Kidney glomerular epithelial cell (primary cell): ENCODE measurements at places on chromosomes 7 and 10.

DNA sequence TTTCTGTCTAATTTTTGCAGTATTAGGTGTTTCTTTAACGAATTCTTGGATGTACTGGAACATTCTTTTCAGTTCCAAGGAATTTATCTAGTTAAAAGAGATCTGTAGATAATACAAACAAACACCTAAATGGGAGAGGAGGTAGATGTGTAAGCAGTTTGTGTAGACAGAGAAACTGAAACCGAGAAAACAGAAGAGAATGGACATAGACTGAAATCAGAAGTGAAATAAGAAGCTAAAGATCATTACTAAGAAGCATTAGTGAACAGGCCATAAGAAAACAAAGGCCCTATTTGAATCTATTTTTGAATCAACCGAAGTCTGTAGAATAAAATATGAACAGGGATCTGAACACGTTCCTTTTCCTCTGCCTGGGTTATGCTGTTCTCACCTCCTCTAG is 26.5 kb upstream of the TMEM229A start:
- no peak for DNase-seq

- DNase-seq: no peak
Observed at GRCh38 chr7:158252837-158253669, 334.6 kb downstream of the PTPRN2 start.

DNA sequence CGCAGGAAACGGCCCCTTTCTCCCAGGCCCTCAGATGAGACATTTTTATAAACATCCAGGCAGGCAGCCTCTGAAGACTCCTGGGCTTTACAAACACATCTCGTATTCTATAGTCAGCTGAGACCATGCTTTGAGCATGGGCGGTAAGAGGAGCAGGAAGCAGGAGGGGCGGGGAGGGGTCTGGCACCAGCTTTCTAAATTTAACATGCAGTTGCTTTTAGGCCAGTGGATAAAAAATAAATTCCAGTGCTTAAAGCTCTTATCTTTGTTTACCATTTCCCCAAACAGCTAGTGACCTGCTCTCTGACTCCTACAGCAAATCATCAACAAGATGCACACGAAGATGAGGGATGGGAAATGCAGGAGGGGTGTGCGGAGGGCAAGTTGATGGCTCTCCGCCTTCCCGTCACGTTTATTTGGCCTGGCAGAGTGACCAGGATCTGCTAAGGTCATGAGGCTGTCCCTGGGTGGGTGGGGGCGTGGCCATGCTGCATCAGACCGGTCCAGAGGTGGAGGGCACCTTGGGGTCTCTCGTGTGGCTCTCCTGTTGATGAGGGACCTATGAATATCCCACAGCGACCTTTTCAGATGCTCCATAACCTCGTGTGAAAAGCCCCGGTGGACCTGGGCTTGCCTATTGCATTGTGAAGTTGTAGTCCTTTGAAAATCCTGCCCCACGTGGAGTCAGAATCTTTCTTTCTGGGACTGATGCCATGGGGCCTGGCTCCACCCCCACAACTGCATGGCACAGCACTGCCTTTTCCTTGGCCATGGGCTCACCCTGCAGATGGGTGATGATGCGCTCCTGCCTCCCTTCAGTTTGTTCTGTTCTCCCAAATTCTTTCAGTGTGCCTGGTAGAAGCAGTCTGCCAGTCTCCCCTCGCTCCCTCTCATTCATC is 67.5 kb downstream of the PARP12 start:
- DNase-seq: no peak

DNA sequence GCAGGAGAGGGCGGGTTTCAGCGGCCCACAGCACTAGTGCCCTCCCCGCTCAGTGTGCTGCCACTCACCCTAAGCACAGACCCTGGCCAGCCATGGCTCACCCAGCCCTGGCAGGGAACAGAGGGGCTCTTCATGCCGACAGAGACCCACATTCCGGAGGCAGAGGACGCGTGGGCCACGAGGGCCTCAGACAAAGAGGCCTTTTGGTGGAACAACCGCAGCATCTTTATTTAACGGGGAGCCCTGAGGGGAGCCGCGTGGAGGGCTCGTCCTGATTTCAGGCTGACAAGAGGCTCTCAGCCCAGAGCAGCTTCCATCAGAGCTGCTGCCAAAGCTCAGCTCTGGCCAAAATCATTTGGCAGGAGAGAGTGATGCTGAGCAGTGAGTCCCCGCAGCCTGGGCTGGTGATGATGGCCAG is 127.8 kb downstream of the SH3PXD2A start:
- no peak for DNase-seq

DNA sequence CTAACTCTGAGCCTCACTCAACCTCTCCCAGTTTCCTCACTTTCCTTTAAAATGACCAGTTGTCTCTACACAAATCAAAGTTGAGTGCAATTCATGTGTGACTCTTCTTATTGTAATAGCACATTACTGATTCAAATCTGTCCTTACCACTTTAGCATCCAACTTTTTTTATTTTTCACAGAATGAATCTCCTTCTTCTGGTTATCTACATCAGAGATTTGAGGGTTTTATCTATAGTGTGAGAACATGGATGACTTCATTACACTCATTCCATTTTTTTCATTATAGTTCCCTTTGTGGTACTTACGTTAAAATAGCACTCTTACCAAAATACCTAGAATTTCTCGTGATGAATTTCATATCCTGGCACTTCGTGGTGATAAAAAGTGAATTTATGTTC is 43.3 kb downstream of the RTKN2 start:
- DNase-seq: no peak

DNA sequence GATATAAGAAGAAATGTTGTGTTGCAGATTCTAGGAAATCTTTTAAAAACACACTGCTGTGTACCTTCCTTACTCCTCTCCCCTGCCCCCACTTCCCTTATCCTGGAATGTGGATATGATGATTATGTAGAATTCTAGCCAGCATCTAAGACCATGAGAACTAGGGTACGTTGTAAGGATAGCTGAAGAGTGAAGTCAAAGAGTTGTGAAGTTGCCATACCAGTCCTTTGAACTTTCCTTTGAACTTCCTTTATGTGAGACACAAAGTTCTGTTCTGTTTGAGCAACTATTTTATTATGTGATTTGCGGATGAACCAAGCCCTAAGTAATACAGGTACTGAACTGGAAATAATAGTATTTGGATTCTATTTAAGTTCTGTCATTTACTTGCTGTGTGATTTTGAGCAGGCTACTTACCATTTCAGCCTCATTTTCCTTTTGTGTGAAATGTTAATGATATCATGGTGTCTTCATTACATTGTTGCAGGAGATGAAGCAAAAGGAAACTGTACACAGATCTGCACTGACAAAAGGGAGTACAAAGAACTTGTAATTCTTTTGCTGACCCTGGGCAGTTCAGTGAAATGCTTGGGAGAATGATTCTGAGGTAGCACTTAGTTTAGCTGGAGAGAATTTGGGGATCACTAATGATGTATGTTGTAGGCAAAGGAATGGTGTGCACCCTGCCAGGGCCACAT is 31.4 kb downstream of the RPA3 start:
- no peak for DNase-seq

DNA sequence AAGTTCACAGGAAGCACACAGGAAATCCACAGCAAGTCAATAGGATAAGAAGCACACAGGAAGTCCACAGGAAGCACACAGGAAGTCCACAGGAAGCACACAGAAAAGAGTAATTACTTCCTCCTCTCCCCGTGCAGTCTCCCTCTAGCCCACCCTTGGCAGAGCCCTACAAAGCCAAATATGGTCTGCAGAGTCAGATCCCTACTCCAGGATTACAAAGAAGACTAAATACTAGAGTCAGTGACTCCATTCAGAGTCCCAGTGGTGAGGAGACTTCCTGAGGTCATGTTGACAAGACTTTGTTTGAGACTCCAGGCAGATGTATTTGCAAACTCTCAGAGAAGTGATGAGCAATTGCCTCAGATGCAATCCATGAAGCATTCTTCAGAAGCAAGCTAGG is 398.6 kb upstream of the AUTS2 start:
- no peak for DNase-seq

DNA sequence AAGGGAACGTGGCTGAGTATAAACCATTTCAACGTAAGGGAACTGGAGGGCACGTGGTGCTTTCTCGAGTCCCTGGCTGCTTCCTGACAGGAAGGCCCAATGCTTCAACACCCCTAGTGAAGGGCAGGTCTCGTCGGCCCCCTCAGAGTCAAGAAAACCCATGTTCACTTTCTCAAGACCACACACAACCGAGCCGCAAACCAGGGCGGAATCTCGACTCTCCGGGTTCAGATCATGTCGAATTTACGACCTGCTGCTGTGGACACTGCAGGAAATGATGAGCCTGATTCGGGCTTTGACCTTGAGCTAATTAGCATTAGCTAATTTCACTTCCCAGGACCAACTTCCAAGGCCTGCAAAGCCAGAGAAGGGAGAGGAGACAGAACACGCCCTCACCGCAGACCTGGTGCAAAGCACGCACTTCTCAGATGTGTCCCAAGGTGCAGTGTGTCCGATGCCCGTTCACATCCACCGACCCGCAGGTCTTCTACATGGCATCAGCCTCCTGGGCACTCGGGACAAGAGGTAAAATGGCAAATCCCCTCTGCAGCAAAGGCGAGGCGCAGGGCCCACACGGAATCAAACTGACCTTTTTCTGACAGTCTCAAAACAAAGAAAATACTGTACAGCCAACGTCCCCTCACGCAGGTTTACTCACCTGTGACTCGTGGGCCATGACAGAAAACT is 94.7 kb downstream of the DIP2C start:
- no peak for DNase-seq

DNA sequence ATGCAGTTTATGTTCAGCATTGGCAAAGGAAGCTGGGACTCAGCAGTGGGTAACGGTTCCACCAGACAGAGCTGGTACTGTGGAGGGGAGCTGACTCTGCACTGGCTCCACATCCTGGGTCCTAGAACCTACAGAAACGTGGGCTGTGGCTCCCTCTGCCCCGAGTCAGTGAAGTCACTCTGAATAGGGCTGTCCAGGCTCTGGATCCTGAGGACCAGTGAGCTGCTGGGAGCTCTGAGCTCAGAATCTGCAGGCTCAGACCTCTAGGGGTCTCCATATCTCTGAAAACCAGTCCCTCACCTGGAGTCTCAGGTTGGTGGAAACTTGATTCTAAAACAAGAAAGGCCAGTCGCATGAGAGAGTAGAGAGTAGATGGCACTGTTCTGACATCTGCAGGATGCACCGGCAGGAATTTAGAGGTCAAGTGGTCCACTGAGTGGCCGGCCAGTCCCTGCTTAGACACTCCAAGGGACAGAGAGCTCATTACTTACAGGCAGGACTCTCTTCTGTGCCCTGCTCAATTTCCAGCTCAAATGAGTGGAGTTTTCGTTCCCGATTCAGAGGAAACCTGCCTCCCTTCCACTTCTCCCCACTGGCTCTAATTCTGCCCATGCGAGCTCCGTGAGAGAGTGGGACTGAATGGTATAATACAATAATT is 18.6 kb downstream of the NPFFR1 start:
- DNase-seq: peak; percentile 14

- no peak for DNase-seq
Observed at GRCh38 chr7:118194571-118194970, 10.6 kb downstream of the LSM8 start.

DNA sequence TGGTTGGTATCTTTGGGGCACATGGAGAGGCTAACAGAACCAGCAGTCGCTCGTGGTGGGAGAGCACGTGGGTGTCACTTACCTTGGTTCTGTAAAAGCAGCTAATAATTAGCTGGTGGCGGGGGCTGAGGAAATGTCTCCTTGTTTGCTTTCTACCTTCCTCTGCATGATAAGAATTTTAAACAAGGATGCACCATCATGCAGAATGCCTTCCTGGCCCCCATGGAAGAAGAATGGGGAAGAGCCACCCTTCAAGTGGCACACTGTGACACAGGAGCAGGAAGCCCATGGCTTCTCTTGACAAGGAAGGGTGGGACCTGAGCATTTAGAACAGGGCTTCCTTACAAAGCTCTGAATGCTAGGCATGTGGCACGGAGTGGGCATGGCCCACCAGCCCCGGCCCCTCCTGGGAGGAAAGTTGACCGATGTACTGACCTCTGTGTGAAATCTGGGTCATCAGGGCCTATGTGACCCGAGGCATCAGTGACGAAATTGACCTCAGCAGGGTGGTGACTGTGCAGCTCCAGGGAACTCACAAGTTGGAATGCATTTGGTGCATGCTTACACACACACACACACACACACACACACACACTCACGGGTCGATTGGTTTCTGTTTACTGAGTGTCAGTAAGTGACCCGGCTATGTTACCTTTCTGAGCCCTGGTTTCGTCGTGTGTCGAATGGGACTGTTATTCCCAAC is 116.9 kb upstream of the ANLN start:
- no peak for DNase-seq

DNA sequence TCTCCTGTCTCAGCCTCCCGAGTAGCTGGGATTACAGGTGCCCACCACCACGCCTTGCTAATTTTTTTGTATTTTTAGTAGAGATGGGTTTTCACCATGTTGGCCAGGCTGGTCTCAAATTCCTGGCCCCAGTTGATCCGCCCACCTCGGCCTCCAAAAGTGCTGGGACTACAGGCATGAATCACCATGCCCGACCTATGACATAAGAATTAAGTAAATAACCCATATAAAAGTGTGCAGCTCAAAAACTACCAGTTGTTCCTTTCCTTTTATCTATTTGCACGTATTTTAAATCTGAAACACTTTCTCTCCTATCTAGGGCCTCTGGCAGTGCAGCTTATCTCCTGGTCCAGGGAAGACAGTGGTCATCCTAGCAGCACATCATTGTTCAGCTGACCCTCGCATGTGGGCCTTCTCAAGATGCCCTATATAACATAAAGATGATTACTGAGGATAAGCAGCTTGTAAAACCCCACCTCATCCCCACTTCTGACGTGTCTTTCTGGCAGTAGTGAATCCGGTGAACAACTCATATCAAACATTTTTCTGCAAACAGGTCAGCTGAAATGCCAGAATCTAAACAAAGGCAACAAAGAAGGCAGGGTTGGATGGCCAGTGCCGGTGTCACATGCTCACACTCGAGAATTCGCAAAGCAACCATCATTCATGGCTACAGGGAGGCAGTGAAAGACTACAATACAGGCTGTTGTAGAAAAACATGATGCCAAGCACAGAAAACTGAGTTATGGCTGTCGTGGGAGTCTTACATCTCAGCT is 36.0 kb upstream of the KCNIP2 start:
- no peak for DNase-seq

DNA sequence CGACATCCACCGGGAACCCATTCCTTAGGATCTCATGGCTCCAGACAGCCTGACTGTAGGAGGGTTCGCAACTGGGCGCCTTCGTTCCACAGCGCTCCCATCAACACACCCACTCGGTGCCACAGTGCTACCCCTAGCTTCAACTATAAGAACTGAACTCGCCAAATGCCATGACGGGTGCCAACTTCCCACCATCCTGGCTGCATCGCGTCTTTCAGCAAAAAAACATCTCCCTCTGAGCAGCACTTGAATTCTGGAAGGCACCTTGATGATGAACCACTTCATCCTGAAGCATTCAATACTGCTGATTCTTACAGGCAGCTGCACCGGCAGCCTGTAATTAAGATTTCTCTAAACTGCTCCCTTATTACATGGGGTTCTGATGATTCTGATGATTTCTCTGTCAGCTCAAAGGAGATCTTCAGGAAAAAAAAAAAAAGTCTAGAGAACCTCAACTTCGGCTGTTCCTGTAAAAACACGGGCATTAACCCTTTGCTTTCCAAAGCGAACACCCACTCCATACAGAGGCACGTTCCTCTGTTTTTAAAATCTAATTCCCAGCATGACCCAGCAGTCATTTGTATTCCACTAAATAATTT is 1.3 kb downstream of the CYTH3 start:
- peak; percentile 31 for DNase-seq
